ENCODE measurements at places on chromosomes 11 and 22.
A peak's percentile ranks its signal among the peaks of the same experiment; 100 is the strongest.

- DNase-seq, result no peak
These were observed 246.1 kb upstream of the NARS2 start for GRCh38 chr11:78820741-78821140.

GRCh38 chr22:49622241-49623105, 205.2 kb downstream of the BRD1 start:
- no peak for DNase-seq

DNA sequence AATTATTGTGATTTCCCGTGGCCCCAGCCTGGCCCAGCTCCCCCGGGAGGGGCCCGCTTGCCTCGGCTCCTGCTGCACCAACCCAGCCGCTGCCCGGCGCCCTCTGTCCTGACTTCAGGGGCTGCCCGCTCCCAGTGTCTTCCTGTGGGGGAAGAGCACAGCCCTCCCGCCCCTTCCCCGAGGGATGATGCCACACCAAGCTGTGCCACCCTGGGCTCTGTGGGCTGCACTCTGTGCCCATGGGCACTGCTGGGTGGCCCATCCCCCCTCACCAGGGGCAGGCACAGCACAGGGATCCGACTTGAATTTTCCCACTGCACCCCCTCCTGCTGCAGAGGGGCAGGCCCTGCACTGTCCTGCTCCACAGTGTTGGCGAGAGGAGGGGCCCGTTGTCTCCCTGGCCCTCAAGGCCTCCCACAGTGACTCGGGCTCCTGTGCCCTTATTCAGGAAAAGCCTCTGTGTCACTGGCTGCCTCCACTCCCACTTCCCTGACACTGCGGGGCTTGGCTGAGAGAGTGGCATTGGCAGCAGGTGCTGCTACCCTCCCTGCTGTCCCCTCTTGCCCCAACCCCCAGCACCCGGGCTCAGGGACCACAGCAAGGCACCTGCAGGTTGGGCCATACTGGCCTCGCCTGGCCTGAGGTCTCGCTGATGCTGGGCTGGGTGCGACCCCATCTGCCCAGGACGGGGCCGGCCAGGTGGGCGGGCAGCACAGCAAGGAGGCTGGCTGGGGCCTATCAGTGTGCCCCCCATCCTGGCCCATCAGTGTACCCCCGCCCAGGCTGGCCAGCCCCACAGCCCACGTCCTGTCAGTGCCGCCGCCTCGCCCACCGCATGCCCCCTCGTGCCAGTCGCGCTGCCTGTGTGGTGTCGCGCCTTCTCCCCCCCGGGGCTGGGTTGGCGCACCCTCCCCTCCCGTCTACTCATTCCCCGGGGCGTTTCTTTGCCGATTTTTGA, 3.3 kb upstream of the ANKRD13D start:
- no peak for DNase-seq

- no peak for DNase-seq
These were observed 16.1 kb downstream of the RPL3 start for GRCh38 chr22:39303358-39303757.

GRCh38 chr22:50207383-50208140, 6.8 kb downstream of the SELENOO start:
- DNase-seq, result no peak

DNA sequence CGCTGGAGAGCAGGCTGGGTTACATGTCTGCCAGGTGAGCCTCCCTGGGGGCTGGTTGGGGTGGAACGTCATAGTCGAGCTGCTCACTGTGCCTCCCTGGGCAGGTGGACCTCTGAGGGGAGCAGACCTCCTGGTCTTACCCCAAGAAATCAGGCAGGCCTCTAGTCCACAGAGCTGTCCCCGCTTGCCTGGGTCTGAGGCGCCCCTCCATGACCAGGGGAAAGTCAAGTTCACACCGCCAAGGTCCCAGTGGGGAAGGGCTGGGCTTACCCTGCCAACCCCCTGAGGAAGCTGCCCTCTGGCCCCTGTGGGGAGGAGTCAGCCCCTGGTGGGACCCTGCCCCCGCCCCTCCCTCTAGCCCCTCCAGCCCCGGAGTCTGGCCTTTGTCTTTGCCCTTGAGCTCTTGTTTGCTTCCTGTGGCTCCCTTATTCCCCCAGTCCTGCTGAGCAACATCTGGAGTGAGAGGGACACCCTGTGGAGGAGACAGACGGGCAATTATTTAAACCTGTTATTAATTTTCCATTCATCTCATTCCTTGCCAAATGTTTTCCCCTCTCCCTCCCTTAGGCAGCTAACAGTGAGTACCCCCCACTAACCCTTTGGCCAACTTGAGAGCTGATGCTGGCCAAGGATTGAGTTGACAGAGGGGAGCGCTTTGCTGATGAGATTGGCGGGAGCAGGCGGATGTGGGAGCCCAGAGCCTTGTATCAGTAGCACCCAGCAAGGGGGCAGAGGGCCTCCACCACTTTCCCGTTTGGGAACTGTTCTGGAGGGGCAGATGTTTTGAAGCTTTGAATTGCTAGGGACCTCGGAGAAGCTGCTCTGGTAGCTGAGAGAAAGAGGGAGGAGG, 83.4 kb downstream of the CEP164 start:
- DNase-seq, result no peak

DNA sequence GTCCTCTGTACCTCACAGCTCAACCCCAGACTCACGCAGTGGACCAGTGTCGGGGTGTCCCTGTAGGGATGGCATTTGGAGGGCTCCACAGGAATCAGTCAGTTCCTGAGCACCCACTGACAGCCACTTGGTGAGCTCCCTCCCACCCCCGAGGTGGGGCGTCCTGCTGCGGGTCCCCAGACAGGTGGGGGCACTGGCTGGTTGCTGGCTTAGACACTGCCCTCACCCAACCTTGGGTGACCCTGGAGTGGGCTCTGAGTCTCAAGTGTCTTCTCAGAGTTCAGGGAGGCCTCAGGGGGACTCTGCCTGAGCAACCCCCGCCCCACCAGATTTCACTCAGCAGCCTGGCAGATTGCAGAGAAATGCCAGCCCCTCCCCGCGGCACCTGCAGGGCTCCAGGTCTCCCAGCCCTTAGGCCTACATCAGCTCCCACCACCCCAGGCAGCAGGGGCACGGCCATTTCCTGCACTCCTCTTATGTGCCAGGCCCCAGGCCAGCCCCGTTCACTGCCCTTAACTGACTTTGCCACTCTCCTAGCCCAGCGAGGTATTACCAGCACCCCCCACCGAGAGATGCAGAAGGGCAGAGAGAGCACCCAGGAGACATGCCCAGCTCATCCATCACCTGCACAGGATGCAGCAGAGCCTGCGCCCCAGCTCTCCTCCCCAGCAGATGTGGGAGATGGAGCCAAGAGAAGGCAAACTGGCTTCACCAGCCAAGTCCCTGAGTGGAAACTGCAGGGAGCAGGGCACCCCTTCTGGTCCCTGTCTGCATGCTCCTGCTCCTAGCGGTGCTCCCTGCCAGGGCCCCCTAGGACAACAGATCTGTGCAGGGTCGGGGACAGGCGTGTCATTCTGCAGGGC, 2.4 kb downstream of the PRR5 start:
- DNase-seq, result no peak

GRCh38 chr11:94722735-94723134, 45.4 kb upstream of the AMOTL1 start:
- no peak for DNase-seq

GRCh38 chr11:70824605-70825245, 426.4 kb downstream of the CTTN start:
- DNase-seq, result peak; percentile 74

DNA sequence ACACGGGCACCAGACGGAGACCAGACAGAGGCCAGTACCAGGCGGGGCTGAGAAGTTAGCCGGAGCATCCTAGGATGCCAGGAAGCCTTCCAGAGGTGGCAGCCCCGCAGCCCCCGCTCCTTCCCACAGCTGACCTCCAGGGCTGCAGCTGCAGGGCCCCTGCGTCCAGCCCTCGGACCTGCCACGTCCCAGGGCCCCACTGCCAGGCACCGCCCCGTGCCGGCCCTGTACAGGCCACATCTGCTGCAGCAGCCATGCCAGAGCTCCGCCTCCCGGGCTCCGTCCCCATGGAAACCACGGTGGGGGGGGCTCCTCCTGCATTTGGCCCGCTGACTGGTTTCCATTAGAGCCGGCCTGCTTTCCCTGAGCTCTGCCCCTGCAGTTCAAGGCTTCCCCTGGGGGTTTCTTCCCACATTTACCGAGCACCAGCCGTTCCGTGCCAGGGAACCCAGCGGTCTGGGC, 62.5 kb upstream of the PPARA start:
- DNase-seq, result no peak

GRCh38 chr11:122833846-122834464, 4.3 kb upstream of the CRTAM start:
- no peak for DNase-seq

GRCh38 chr11:118634431-118635236, 27.2 kb downstream of the PHLDB1 start:
- peak; percentile 91 for DNase-seq

GRCh38 chr11:116910378-116910777, 73.0 kb upstream of the APOA1 start:
- DNase-seq, result no peak

- no peak for DNase-seq
These were observed 4.7 kb downstream of the UCP2 start for GRCh38 chr11:73977856-73978519.

DNA sequence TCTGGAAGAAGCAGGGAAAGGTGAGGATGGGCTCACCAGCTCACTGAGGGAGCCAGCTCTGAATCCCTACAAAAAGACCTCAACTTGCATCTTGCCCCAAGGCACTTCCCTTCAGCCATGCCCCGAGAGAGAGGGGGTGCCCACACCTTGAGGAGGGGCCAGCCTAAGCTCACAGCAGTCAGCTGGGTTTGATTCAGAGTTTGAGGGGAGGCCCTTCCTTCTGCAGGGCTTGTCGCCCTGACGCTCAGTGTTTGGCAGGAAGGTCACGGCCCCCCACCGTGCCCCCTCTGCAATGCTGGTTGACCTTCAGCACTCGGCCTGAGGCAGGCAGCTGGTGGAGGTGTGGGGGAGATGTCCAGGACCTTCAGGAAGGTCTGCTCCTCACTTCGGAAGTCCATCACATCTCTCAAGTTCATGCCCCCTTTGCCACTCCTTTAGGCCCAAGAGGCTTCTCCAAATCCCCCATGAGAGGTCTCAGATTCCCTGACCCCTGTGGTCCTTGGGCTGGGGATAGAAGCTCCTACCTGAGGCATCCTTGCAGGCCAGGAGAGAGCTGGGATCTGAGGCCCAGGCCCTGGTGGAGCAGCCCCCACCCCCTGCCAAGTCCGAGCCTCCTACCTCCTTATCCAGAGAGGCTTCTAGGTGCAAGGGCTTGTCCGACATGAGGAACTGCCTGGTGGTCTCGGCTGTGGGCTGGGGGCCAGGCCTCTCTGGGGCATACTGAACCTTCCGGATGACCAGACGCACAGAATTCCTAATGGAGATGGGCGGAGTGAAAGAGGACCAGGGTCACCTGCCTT, 37.6 kb downstream of the TPBGL start:
- no peak for DNase-seq

DNA sequence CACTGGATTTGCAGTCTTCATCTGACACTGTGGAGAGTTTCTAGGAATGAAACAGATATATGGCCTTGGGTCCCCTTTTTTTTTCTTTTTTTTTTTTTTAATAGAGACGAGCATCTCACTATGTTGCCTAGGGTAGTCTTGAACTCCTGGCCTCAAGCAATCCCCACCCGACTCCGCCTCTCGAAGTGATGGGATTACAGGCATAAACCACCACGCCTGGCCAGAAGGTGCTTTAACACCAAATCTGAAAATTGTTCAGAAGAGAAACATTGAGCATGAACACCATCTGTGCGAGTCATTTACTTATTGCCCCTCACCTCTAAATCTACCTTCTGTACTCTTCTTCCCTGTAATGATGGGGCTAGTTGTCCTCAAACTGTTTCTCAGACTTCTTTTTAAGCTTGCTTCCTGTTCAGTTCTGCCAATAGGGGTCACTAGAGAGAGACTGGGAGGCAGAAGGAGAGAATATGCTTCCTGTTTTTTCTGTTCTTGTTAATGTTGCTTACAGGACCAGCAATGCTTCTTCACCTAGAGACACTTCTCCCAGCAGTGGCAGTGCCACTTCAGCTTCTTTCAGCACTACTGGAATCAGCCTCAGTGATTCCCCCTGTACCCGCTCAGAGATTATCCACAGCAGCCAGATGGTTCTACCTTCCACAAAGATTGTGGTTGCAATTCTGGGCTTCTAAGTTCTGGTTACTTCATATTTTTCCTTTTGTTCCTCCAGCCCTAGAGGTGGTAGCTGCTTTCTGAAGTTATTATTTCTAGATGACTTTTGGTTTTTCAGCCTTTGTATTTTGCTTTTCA, 20.8 kb upstream of the ZBED5 start:
- DNase-seq, result peak; percentile 85

GRCh38 chr11:122101625-122102291, 14.3 kb downstream of the BLID start:
- peak; percentile 52 for DNase-seq

DNA sequence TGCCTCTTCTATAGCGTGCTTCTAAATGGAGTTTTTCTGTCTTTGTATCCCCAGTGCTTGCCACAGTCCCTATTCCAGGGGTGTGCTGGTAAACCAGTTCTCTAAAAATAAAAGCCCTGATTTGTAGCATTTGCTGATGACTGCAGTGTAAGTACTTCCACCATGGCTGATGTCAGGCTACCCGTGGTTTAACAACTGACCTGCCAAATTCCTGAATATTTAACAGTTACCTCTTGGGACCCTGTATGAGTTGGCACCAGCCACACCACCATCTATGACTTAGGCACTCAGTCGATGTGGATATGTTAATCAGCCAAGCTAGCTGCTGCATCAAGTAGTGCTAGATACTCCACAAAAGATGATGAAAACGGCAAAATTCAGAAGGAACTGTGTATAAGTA, 94.0 kb upstream of the MTNR1B start:
- DNase-seq, result no peak
